ENCODE measurements at places on chromosomes 12 and 14.

DNA sequence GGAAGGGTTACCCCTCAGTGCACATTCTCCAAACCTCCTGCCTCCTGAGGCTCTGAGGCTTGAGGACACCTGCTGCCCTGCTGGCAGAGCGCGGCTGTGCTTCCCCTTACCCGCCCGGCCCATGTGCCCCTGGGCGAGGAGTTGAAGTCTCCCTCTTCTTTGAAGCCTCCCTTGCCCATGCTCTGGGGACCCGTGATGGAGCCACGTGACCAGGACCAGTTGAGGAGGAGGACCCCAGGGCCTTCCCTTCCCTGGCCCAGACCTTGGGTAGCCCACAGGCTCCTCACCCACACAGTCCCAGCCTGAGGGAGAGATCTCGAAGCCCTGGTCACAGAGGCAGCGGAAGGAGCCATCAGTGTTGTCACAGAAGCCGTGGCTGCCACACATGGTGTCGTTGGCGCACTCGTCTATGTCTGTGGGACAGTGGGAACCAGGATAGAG lies 12.9 kb downstream of the ISCA2 start:
- DNase-seq: no peak

- DNase-seq: no peak
These were observed 70.8 kb upstream of the SRSF5 start for GRCh38 chr14:69696204-69696527.

DNA sequence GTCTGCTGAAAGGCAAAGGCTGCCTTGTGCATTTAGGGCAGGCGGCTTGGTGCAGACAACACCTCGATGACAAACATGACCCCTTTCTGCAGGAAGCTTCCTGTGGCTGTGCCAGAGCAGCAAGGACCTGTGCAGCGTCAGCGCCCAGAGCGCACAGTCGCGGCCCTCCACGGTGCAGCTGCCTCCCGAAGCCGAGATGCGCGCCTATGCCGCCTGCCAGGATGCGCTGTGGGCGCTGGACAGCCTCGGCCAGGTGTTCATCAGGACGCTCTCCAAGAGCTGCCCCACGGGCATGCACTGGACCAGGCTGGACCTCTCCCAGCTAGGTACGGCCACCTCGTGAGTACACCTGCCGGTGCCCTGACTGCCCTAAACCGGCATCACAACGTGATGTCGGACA lies 57.3 kb downstream of the ANKRD9 start:
- no peak for DNase-seq

- DNase-seq: no peak
These were observed 260.1 kb downstream of the C12orf75 start for GRCh38 chr12:105590571-105590970.

GRCh38 chr12:108589840-108590229 lies 8.0 kb downstream of the TMEM119 start:
- DNase-seq: no peak

- DNase-seq: no peak
These were observed 2.7 kb upstream of the INHBE start for GRCh38 chr12:57452181-57452936.

DNA sequence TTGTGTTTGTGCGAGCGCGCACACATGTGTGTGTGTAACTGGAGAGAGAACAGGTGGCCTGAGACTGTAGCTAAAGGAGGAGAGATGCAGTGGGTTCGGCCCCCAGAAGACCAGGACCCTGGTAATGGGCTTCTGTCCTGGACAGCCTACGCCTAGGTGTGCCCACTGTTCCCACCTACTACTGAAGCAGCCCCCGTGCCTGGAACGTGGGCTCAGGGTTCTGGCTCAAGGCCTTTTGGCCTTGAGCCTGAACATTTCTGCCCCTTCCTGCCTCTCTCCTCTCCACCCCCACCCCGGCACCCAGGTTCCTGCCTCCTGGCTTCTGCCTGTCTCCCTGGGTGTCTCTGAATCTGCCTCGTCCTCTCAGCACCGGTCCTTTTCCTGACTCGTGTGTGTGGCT lies 1.5 kb upstream of the NXPH4 start:
- DNase-seq: no peak

DNA sequence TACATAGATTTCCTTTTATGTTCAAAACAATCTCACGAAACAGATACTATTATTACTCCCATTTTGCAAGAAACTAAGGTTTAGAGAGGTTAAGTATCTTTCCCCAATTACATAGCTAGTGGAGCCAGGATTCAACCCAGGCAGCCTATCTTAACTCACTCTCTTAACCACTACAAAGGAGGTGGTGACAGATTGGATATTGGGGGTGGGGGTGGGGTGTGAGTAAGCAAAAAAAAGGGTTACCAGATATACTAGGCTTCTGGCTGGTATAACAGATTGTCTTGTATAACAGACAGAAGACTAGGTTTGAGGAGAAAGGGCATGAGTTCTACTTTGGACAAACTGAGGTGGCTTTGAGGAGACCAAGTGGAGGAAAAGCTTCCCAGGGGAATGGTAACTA lies 2.1 kb downstream of the GMFB start:
- DNase-seq: no peak

DNA sequence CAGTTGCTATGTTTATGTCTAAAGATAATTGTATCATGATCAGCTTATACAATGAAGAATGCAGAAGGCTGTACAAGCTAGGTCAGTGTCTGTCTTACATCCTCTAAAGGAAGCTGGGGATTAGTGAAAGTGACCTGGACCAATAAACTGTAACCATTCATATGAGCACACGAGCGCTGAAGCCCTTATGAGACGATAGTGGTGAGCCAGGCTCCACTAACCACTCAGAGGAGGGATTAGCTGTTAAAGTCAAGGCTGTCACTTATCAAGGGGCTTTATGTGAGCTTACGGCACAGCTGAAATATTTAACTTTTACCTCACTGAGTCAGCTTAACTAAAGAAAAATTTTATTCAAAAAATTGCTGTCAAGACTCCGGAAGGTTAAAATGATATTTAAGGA lies 30.3 kb downstream of the NDUFA12 start:
- no peak for DNase-seq

Measured in stimulated activated CD8-positive, alpha-beta memory T cell treated with anti-CD3 and anti-CD28 coated beads, Interleukin-4, amount 100 ng/mL, for 4 hours (primary cell).